ENCODE measurements at places on chromosomes 3 and 15.

- DNase-seq = no peak
Observed at GRCh38 chr3:87201727-87202126, 25.4 kb upstream of the CHMP2B start.

GRCh38 chr3:26029321-26029720 lies 239.4 kb downstream of the OXSM start:
- DNase-seq = no peak

GRCh38 chr15:66655997-66656396 lies 46.0 kb upstream of the SMAD6 start:
- no peak for DNase-seq

GRCh38 chr15:93865586-93865985 lies 365.8 kb upstream of the MCTP2 start:
- no peak for DNase-seq

All from hypothalamus (tissue), 51 donors.